NCI-H2029 (cell line): ENCODE measurements at places on chromosomes 4 and X.

DNA sequence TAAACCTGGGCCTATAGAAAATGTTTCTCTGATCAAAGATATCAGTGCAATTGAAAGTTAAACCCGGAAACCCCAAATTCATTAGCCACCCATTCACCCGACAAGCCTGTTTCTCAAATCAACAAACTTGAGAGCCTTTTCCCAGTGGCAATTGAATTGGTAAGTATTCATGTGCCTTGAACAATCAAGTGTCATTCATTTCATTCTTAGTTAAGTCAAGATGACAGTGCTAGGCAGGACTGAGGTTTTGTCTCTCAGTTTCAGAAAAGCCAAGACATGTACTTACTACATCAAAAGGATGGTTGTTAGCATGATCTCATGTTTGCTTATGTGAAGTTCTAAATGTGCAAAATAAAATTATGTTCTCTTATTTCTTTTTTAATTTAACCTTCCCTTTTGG is 32.3 kb downstream of the CC2D2A start:
- DNase-seq = no peak

GRCh38 chrX:24219320-24219719 is 69.8 kb downstream of the ZFX start:
- DNase-seq = no peak

- no peak for DNase-seq
Observed at GRCh38 chr4:54683616-54684346, 26.0 kb downstream of the KIT start.

- DNase-seq = no peak
Observed at GRCh38 chrX:9064694-9065093, 30.8 kb upstream of the FAM9B start.

- no peak for DNase-seq
Observed at GRCh38 chrX:87525771-87526229, 8.2 kb downstream of the KLHL4 start.

DNA sequence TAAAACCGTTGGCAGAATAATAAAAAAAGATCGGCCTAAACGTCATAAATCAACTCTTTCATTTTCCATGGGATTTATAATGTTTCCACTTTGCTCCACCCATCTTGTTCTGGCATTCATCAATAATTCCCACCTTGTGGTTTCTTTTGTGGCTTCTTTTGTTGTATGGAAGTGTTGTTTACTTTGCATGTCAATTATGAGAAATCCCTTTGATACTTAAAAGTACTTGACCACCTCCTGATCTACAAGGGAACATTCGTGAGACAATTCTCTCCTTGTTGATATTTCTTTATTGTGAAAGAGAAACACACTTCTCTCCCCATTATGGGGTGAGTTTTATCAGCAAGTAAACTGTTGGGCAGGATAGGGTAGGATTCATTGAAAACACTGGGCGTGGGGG is 2.8 kb downstream of the AMELX start:
- DNase-seq = no peak

DNA sequence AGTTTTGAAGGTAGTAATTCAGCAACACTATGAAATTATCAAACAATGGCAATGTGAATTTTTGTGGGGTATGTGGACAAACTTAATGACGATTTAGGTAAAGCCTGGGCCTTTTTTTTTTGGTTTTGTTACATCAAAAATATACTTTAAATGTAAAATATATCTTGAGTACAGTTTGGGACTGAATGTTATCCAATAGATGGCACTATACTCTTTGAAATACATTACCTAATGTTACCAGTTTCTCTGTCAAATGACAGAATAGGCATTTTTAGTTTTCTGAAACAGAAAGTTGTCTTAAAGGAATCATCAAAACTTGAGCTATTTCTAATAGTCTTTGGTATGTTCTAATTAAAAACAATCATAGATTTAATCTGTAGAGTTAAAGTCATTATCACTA is 1651.9 kb downstream of the C4orf33 start:
- DNase-seq = no peak
